ENCODE measurements at places on chromosomes 11 and 22.

GRCh38 chr11:120068114-120068573 is 69.8 kb downstream of the TRIM29 start:
- H3K27me3 ChIP-seq, result peaks cover 18% of the 10 kb centered on the region
- ATAC-seq, result no peak
- H3K27ac ChIP-seq, result no peak overlapping the region
- no peaks in the 10 kb centered on the region for H3K4me1 ChIP-seq
- no peak overlapping the region for H3K4me3 ChIP-seq
- no peaks in the 10 kb centered on the region for H3K36me3 ChIP-seq

- no peak overlapping the region for H3K27ac ChIP-seq
- no peak for ATAC-seq
- H3K36me3 ChIP-seq, result no peaks in the 10 kb centered on the region
- H3K4me1 ChIP-seq, result no peaks in the 10 kb centered on the region
- no peak overlapping the region for H3K4me3 ChIP-seq
Measured at GRCh38 chr11:92501066-92501739, 276.6 kb downstream of the FAT3 start.

DNA sequence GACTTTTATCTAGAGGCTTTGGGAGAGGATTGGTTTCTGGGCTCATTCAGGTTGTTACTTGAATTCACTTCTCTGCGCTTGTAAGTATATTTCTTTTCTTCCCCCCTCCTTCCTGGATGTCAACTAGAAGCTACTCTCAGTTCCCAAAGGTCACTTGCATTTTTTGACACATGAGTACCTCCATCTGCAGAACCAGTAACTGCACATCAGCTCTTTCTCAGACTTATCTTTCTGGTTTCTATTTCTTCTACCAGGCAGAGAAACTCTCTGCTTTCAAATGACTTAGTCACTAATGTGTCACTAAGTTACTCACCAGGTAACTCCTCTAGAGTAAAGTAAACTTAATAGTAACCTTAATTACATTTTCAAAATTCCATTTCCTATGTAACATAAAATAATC is 773.0 kb upstream of the LUZP2 start:
- no peak overlapping the region for H3K27ac ChIP-seq
- H3K27me3 ChIP-seq, result no peaks in the 10 kb centered on the region
- H3K36me3 ChIP-seq, result no peaks in the 10 kb centered on the region
- ATAC-seq, result no peak
- H3K4me1 ChIP-seq, result no peaks in the 10 kb centered on the region

- H3K4me3 ChIP-seq, result no peak overlapping the region
- H3K4me1 ChIP-seq, result no peaks in the 10 kb centered on the region
- no peak overlapping the region for H3K27ac ChIP-seq
- H3K36me3 ChIP-seq, result peaks cover 6% of the 10 kb centered on the region
- ATAC-seq, result no peak
Measured at GRCh38 chr11:76997512-76997911, 36.7 kb upstream of the B3GNT6 start.

- H3K4me3 ChIP-seq, result no peak overlapping the region
- H3K4me1 ChIP-seq, result no peaks in the 10 kb centered on the region
- H3K36me3 ChIP-seq, result no peaks in the 10 kb centered on the region
- no peak overlapping the region for H3K27ac ChIP-seq
Measured at GRCh38 chr22:45101515-45102227, 62.1 kb upstream of the NUP50 start.

DNA sequence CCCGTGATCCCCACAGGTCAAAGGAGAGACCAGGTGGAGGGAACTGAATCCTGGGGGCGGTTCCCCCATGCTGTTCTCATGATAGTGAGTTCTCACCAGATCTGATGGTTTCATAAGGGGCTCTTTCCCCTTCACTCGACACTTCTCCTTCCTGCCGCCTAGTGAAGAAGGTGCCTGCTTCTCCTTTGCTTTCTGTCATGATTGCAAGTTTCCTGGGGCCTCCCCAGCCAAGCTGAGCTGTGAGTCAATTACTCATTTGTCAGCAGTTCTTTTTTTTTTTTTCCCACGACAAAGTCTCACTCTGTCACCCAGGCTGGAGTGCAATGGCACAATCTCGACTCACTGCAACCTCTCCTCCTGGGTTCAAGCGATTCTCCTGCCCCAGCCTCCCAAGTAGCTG is 1530.4 kb downstream of the BRD1 start:
- no peak overlapping the region for H3K4me3 ChIP-seq
- no peak for ATAC-seq
- H3K27me3 ChIP-seq, result peaks cover 4% of the 10 kb centered on the region
- H3K36me3 ChIP-seq, result no peaks in the 10 kb centered on the region
- no peak overlapping the region for H3K27ac ChIP-seq
- no peaks in the 10 kb centered on the region for H3K4me1 ChIP-seq

DNA sequence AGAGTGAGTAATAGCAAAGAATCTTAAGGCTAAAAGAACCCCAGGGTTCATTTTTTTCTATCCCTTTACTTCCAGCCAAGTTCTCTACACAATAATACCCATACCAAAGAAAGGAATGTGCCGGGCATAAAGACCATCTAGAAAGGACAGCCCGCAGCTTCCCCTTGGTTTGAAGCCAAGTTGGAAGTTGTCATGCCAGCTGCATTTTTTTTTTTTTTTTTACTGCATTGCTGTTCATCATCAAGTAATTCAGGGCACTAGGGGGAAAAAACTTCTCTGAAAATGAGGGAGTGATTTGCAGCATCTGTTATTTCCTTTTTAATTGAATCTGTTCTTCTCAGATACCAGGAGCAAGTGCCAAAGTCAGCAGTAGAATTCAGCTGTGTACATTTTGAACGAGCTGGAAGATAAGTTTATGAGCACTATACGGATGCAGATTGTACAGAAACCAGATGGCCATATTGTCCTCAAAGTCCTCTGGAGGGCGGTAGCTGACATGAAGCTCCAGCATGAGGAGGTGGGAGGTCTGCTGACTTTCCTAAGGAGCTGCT is 56.4 kb downstream of the UBASH3B start:
- no peaks in the 10 kb centered on the region for H3K27me3 ChIP-seq
- ATAC-seq, result no peak
- H3K4me1 ChIP-seq, result no peaks in the 10 kb centered on the region
- no peak overlapping the region for H3K27ac ChIP-seq

DNA sequence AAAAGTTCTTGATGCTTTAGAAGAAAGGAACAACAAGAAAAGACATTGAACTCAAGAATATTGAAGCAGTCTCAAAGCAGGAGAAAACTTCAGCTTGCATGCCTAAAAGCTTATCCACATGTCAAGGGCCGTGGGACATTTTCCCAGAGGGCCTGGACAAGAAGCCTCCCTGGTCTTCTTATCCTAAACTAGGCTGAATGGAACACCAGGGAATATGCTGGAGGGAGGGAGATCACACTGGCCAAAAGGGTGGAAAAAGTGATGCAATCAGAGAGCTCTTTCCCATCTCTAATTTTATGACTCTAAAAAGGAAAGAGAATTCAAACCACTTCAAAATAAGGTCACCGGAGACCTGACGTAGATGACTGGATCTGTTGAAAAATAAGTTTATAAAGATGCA is 107.2 kb downstream of the MPPED2 start:
- no peak overlapping the region for H3K27ac ChIP-seq
- no peaks in the 10 kb centered on the region for H3K36me3 ChIP-seq
- no peak overlapping the region for H3K4me3 ChIP-seq
- H3K4me1 ChIP-seq, result no peaks in the 10 kb centered on the region
- ATAC-seq, result no peak
- H3K27me3 ChIP-seq, result peaks cover 15% of the 10 kb centered on the region

DNA sequence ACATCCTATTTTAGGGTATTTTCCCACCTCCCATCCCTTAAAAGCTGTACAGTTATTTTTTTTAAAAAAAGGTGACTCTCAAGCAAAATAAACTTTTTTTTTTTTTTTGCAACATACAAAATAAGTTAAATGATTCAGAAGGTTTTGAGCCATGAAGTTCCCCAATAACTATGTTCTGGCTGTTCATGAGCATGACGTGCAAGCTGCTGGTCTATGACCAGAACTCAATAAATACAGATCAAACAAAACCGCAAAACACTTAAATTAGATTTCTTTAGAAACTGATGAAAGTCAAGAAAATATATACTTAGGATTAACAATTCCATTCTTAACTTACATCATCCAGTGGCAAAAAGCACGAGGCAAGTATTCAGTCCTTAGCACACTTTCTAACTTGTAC is 24.1 kb upstream of the CLNS1A start:
- H3K36me3 ChIP-seq, result peaks cover 32% of the 10 kb centered on the region
- no peak for ATAC-seq
- no peak overlapping the region for H3K4me3 ChIP-seq
- H3K27ac ChIP-seq, result no peak overlapping the region
- no peaks in the 10 kb centered on the region for H3K27me3 ChIP-seq

DNA sequence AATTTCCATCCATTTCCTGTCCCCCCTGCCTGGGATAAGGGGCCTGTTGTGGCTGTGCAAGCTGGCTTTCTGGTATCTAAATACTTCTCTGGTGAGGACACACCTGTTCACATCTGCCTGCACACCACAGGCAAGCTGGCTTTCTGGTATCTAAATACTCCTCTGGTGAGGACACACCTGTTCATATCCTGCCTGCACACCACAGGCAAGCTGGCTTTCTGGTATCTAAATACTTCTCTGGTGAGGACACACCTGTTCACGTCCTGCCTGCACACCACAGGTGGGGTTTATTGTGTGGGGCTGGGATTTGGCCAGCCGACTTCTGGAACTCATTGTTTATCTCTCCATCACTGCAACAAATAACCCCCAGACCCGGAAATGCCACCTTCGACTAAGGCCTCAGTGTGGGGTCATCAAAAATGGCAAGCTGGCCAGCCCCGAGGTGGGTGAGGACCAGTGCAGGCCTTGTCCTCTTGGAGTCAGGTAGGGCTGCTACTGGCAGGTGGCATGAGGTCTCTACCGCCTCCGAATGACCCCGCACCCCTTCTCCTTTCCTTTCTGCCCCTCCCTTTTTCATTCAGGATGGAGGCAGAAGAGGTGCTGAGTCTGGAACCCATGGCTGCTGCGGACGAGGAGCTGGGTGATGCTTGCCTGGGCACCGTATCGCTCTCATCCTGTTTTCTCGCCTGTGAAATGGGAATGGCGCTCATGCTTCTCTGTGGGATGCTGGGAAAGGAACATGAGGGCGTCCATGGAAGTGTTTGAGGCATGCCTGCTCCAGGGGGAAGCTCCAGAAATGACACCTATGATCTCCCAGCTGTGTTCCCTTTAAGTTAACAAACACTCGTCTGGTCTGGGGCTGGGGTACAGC is 43.5 kb upstream of the MYEOV start:
- no peaks in the 10 kb centered on the region for H3K36me3 ChIP-seq
- H3K27ac ChIP-seq, result no peak overlapping the region
- ATAC-seq, result no peak
- no peaks in the 10 kb centered on the region for H3K4me1 ChIP-seq

GRCh38 chr22:19478045-19478900 is 720 bp downstream of the UFD1 start:
- H3K27ac ChIP-seq, result peak overlapping the region; percentile 78
- peak overlapping the region; percentile 87 for H3K4me3 ChIP-seq
- H3K27me3 ChIP-seq, result no peaks in the 10 kb centered on the region
- peaks cover 56% of the 10 kb centered on the region for H3K36me3 ChIP-seq

DNA sequence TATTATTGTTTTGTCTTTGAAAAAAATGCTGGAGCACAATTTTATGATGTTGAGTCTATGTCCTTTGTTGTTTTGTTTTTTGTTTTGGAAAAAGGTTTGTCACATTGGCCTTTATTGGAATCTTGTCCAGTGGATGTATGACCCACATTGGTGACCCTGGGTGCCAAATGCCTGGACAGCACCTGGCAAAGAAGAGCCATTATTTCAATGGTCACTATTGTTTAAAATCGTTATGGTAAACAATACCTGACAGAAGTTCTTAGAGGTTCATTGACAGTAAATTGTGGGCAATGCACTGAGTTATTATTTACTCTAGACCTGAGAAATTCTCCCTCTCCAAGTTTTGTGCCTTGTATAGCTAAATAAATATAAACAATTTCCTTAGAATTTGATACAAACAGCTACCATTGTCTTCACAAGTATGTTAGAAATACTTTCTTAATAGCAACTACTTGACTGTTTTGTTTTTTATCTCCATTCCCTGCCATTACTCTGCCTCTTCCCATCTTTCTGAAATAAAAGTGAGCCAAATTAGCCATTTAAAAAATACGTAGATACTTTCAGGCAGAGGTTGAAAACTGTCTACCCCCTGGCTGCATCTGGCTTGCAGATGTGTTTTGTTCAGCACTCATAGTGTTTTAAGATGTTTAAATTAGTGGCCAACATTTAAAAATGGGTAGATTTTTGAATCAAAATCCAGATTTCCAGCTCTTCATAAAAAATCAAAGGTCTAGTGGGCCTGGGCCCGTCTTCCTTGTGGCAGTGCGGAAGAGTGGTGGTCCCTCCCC is 39.9 kb downstream of the BMAL1 start:
- peaks cover 73% of the 10 kb centered on the region for H3K4me1 ChIP-seq
- H3K27me3 ChIP-seq, result no peaks in the 10 kb centered on the region
- peak overlapping the region; percentile 61 for H3K27ac ChIP-seq
- peak overlapping the region; percentile 69 for H3K4me3 ChIP-seq
- no peak for ATAC-seq

- ATAC-seq, result no peak
- no peaks in the 10 kb centered on the region for H3K4me1 ChIP-seq
- H3K27me3 ChIP-seq, result no peaks in the 10 kb centered on the region
Measured at GRCh38 chr11:45907911-45908370, 870 bp upstream of the FREY1 start.

DNA sequence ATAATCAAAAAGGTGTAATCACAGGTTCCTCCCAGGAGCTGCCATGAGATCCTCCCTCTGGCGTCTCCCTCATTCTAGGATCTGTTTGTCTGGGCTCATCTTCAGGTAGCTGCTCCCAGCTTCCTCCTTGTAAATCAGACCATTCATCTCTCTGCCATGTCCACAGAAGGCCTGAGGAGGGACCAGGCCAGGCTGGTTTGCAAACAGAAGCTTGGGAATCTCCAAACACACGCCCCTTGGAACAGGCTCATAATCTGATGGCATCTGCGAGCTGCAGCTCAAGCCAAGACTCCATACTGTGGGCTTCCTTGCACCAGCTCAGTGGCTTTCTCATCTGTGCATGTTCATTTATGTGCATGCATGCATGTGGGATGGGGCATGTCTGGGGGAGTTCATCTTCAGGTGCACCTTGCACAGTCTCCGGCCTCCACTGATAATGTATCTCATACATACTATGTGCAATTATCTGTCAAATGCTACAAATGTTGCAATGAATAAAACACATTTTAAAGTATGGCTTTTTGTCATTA is 134.9 kb downstream of the NXPE2 start:
- no peaks in the 10 kb centered on the region for H3K4me1 ChIP-seq
- H3K36me3 ChIP-seq, result no peaks in the 10 kb centered on the region
- H3K27ac ChIP-seq, result no peak overlapping the region
- no peaks in the 10 kb centered on the region for H3K27me3 ChIP-seq
- H3K4me3 ChIP-seq, result no peak overlapping the region

Data from activated T-helper 17 cell treated with anti-CD3 and anti-CD28 coated beads, Interleukin-2, amount 50 U/mL, for 72 hours (primary cell).